ENCODE measurements at places on chromosomes 5 and 9.

GRCh38 chr9:89993678-89994630 lies 389.1 kb downstream of the GADD45G start:
- DNase-seq, result peak; percentile 26

GRCh38 chr5:94499806-94500205 lies 118.6 kb downstream of the KIAA0825 start:
- DNase-seq, result no peak

- no peak for DNase-seq
These were observed 125.7 kb downstream of the SEMA6A start for GRCh38 chr5:116448870-116449427.

DNA sequence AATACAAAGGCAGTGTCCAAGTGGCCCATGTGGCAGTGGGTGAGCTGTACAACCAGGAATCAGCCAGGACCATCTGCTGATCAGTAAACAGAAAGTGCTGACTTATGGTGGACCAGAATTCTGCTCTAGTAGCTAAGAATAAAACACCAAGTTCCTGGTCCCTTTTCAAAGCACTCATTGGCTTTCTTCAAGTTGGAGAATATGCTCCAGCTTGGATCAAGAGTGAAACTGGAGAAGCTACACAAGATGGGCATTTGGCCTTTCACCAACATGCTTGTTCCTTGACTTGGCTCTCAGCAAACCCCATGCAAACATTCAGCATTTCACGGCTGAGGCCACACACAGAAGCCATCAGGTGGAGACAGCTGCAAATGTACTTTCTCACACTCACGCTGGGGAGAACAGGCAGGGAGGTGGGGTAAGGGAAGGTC lies 32.1 kb downstream of the MARCHF3 start:
- no peak for DNase-seq

GRCh38 chr9:137369911-137370764 lies 52.8 kb downstream of the EXD3 start:
- no peak for DNase-seq

DNA sequence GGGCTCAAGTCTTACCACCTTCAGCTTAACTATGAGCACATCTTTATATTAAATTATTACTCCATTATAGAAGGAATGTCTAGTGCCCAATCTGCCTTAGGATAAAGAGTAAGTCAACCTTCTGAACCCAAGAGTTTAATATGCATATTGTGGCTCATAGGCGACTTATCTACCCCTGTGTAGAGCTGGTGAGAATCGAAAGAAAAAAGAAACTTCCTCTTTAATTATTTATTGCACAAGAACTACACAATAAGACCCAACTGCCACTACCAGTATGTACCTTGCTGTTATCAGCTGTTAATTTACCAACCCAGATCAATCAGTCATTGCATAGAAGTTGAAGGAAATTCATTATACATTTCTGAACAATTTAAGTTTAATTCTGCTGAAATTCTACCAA lies 329.1 kb upstream of the SLC24A2 start:
- DNase-seq, result no peak

DNA sequence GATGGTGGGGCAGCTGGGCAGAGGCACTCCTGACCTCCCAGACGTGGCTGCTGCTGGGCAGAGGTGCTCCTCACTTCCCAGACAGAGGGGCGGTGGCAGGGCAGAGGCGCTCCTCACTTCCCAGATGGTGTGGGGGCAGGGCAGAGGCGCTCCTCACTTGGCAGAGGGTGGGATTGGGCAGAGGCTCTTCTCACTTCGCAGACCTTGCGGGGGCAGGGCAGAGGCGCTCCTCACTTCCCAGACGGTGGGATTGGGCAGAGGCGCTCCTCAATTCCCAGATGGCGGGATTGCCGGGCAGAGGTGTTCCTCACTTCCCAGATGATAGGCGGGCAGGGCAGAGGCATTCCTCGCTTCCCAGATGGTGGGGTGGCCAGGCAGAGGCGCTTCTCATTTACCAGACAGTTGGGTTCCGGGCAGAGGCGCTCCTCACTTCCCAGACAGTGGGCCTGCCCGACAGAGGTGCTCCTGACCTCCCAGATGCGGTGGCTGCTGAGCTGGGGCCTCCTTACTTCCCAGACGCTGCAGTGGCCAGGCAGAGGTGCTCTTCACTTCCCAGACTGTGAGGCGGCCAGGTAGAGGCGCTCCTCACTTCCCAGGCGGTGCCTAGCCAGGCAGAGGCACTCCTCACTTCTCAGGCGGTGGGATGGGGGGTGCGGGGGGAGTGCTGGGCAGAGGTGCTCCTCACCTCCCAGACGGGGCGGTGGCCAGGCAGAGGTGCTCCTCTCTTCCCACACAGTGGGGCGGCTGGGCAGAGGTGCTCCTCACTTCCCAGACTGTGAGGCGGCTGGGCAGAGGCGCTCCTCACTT lies 25.3 kb upstream of the SPATA31E1 start:
- DNase-seq, result no peak

DNA sequence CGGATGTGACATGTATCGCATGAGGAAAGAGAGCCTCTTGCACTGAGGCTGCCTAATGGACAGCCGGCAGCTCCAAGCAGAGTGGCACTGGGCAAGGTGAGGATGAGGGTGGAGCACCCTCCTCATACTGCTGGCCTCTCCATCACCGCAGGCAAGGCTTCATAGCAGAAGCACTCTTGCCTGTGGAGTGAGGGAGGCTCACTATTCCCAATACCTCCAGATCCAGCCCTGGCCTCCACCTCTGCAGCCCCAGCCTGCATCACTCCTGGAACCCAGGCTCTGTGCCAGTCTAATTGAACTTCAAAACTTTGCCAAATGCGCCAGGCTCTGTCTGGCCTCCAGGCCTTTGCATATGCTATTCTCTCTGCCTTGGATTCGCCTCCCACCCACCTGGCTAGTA lies 29.7 kb upstream of the ARAP3 start:
- no peak for DNase-seq

GRCh38 chr5:65771266-65771665 lies 49.3 kb downstream of the NLN start:
- no peak for DNase-seq

DNA sequence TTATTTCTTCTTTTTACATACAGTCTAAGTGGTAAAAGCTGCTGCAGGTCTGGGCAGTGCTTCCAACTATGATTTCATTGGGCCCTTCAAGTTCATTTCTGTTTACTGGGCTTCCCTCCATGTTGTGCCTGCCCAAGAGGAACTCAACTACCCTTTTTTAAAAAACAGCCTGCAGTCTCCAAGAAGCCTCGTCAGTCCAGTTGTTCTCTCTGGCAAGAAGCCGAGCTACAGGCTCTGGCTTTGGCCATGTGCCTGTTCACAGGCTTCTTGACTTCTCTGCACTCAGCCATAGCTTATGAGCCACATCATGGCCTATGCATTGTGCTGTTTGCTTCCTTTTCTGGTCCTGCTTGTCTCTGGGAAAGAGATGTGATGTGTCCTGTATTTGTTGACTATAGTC lies 119.7 kb upstream of the PJA2 start:
- no peak for DNase-seq

DNA sequence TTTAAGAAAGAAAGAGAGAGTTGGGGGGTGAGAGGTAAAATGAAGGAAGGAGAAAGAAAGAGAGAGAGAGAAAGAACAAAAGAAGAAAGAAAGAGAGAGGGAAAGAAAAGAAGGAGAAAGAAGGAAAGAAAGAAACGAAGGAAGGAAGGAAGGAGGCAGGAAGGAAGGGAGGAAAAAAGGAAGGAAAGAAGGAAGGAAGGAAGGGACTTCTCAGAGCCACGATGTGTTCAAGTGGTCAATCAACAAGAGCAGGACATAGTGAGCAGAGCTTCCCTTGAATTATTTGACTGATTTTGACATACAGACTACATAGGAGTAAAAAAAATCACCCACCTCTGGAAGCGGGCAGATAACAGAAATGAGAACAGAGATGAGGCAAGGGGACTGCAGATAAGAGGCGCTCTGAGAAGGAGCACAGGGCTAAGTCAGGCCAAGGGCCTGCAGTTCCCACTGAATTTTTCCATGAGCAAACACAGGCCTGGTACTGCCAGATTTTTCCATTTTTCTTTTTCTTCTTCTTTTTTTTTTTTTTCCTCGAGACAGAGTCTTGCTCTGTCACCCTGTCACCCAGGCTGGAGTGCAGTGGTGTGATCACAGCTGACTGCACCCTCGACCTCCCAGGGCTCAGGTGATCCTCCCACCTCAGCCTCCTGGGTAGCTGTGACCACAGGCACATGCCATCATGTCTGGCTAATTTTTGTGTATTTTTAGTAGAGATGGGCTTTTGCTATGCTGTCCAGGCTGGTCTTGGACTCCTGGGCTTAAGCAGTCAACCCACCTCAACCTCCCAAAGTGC lies 77.7 kb upstream of the IL17B start:
- no peak for DNase-seq

DNA sequence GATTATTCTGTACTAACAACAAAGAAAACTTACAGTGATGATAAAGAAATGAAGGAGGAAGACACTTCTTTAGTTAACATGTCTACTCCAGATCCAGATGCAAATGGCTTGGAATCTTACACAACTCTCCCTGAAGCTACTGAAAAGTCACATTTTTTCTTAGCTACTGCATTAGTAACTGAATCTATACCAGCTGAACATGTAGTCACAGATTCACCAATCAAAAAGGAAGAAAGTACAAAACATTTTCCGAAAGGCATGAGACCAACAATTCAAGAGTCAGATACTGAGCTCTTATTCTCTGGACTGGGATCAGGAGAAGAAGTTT lies 67.9 kb downstream of the VCAN start:
- no peak for DNase-seq

DNA sequence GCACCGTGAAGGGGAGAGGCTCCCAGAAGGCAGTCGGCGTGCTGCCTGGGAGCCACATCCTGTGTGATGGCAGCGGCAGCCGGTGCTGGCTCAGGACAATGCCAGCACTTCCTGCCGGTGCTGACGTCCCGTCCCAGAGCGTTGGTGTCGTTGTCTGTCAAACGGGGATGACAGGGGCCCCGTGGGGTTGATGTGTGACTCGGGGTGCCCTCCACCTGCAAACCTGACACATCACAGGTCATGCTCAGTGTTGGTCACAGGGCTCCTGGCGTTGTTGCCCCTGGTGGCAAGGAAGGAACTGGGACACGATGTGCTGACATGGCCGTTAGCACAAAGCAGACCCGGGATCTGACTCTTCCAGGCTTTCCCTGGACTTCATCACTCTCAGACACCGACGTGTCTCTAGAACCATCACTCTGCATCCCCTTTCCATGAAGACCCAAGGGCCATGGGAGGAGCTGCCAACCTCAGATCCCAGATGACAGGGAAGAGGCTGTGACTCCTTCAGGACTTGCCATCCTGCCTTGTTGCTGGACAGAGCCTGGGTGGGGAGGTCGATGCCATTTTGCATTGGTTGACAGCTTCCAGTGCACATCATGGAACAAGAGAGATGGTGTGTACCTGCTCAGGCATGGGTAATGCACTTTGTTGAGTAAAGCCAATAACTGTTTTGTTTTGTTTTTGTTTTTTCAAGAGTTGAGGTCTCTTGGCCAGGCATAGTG lies 21.5 kb downstream of the PLPP7 start:
- peak; percentile 50 for DNase-seq

- peak; percentile 96 for DNase-seq
These were observed 61.8 kb downstream of the PFDN1 start for GRCh38 chr5:140240987-140241706.

DNA sequence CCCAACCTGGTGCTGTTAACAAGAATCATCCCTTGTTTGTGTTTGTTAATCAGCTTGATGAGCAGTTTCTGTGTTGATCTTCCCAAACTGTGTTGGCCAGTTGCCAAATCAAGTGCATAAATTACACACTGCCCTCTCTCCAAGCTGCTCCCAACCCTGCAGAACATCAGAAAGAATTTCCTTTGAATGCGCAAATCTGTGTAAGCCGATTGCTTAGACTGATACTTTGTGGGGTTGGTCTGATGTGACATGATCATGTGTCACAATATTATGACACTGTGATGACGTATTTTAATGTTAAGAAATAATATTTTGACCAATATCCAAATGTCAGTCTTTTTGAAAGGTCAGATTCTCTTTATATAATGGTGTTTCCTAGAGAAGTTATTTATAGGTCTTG lies 766.4 kb upstream of the WWC1 start:
- no peak for DNase-seq

GRCh38 chr9:115013998-115014397 lies 83.6 kb upstream of the TNFSF8 start:
- DNase-seq, result peak; percentile 71

DNA sequence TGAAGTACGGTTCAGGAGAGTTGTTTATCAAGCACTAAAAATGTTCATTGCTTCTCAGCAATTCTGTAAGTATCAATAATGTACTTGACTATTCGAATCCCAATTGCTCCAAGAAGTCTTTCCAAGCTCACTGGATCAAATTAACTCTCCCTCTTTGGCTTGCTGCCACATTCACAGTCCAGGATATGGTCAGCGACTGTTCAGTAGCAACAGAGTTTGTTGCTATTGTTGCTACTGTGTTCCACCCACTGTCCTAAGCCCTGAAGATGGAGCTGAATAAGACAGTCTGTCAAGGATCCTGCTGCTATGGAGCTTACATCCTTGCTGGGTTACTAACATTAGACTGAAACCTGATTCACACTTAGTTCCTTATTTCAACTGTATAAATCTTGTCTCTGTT lies 110.8 kb downstream of the FGF10 start:
- no peak for DNase-seq

GRCh38 chr9:121169094-121169601 lies 32.5 kb downstream of the RAB14 start:
- no peak for DNase-seq

DNA sequence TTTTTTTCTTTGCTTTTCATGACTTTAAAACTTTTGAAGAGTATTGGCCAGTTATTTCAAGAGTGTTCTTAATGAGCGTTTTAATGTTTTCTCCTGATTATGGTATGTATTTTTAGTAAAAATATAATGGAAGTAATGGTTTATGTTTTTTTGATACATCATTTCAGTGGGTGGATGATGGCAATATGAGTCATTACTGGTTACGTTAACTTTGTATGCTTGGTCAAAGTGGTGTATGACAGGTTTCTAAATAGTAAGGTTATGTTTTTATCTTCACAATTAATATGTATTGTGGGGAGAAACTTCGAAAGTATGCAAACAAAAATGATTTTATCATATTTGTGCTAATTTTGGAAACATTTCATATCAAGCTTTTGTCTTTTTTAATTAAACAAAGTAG lies 176.7 kb upstream of the PRDM9 start:
- no peak for DNase-seq

DNA sequence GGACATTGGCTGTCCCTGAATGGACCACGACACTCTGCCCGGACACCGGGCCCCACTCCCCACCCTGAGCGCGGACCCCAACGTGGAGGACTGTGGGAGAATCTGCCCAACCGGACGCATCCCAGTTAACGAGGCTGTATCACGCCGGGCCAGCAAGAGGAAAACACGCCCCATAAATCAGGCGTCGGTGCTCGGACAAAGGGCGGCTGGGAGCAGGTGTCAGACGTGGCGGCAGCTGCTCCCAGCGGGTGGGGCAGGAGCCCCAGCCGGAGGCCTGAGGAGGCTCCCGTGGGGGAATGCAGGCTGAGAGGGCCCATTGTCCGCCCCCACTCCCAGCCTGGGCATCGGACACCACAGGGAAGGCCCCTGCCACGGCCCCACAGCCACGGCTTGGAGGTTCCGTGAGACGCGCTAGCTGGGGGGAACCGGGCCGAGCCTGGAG lies 19.2 kb downstream of the NOTCH1 start:
- peak; percentile 59 for DNase-seq

Measured in ELF-1 (cell line).